ENCODE measurements at places on chromosomes 4 and X.
A peak's percentile ranks its signal among the peaks of the same experiment; 100 is the strongest.

GRCh38 chr4:153447175-153447905 lies 18.8 kb upstream of the TMEM131L start:
- no peak for DNase-seq

GRCh38 chr4:125115476-125115875 lies 199.3 kb upstream of the FAT4 start:
- no peak for DNase-seq

GRCh38 chr4:143597276-143597675 lies 83.8 kb downstream of the SMARCA5 start:
- no peak for DNase-seq

DNA sequence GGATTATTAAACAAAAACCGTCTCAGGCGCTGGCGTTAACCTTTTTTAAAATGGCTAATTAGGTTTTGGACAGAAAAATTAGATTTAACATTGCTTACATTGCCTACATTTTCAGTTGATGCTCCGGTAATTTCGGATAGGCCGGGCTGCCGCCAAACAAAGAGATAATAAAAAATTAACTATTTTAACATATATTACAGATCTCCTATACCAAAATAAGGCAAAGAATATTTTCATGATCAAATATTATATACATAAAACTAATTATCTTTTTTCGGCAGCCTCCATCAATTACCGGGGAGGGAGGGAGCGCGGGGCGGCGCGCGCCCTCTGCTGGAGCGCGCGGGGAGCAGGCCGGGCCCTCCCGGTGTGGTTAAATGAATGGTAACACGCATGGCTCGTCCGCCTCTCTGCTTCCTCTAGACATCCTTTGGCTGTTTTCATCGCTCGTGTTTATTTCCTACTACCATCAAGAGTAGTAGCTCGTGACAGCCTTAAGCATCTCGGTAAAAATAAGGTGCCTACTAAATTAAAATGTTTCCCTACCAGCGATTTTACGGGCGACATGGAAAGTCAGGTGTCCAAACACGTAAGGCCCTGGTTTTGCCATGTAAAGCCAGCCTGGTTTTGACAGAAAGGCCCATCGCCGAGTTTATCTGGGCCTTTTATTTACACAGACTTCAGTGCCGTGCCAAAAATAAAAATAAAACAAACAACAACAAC lies 52.4 kb upstream of the TMEM33 start:
- DNase-seq: peak; percentile 54
